Neuronal stem cell (in vitro differentiated cells): ENCODE measurements at places on chromosomes 2 and 18.

- DNase-seq = no peak
These were observed 7.9 kb upstream of the NR4A2 start for GRCh38 chr2:156340377-156340776.

DNA sequence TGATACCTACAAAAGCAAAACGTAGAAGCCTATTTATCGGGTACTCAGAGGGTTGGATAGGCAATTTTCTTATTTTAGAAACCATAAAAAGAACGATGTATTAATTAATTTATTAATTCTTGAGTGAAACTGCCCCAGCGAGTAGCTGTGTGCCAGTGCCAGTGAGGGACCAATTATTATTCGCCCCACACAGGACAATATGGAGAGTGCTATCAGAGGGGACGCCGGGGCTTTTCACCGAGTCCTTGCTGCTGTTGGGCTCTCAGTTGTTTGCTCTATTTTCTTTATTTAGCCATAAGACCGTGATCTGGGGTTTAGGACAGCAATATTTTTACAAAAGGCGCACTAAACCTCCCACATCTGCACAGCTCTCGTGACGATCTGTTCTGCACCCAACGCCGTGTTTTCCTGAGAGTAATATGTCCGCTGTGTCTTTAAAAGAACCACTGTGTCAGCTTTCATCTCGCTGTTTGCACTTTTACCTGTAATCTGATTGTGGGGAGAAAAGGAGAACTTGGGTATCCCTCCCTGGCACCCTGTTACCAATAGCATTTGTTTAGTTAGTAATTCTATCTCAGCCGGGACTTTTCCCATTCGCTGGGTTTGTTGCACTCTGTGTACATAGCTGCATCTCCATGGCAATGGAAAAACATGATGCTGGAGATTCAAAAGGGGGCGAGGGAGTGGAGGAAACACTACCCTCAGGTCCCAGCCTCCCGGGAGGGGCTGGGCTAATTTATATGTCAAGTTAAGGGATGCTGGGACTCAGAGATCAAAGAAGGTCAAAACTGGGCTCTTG is 30.1 kb upstream of the ZNF516 start:
- DNase-seq = peak; percentile 72

GRCh38 chr2:153575171-153575853 is 96.8 kb upstream of the RPRM start:
- DNase-seq = no peak

DNA sequence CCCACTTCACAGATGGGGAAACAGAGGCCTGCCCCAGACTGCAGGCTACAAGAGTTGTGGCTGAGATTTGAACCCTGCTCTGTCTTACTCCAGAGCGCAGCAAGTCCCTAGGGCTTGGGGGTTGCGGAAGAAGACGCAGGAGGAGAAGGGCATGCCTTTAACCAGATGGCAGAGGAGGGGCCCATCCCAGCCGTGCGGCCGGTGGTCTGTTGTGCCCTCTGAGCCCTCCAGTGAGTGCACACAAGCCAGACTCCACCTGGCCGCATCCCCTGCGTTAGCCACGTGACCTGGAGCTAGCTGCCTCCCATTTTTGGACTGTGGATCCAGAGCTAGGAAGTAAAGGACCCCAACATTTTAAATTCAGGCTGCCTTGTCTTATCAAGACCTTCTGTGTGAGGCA is 2.8 kb downstream of the KCNIP3 start:
- DNase-seq = no peak

DNA sequence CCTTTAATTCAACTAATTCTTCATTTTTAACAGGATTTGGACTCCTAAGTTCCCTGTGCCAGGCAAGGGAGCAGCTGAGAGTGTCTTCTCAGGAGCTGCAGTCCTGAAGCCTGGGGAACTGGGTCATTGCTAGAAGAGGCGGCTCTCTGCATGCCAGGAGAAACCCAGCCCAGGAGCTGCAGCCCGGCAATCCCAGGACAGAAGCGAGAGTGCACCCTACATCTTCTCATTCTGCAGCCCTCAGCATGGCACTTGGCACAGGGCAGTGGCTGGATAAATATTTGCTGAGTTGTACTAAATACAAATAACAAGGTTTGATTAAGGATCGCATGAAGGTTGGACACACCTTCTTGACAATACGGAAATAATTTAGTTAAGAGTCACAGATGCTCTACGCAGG is 244.9 kb upstream of the PXDN start:
- no peak for DNase-seq

DNA sequence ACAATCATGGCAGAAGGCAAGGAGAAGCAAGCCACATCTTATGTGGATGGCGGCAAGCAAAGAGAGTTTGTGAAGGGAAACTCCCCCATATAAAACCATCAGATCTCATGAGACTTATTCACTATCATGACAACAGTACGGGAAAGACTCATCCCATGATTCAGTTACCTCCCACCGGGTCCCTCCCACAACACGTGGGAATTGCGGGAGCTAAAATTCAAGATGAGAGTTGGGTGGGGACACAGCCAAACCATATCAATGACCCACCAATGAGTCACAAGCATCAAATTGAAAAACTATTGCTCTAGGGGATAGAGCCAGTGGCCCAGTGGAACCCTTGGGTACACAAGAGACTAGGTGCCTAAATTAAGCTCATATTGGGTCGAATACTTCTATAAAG is 157.4 kb downstream of the FBXO15 start:
- no peak for DNase-seq

GRCh38 chr2:185152186-185152585 is 553.9 kb downstream of the ZNF804A start:
- DNase-seq = no peak

GRCh38 chr2:71863396-71863795 is 284.3 kb downstream of the CYP26B1 start:
- no peak for DNase-seq

- DNase-seq = no peak
These were observed 192.8 kb downstream of the PTGR3 start for GRCh38 chr18:75016025-75016717.

- DNase-seq = no peak
These were observed 261.9 kb upstream of the SIX3 start for GRCh38 chr2:44679584-44679983.

GRCh38 chr2:128437204-128437565 is 118.5 kb upstream of the HS6ST1 start:
- no peak for DNase-seq

DNA sequence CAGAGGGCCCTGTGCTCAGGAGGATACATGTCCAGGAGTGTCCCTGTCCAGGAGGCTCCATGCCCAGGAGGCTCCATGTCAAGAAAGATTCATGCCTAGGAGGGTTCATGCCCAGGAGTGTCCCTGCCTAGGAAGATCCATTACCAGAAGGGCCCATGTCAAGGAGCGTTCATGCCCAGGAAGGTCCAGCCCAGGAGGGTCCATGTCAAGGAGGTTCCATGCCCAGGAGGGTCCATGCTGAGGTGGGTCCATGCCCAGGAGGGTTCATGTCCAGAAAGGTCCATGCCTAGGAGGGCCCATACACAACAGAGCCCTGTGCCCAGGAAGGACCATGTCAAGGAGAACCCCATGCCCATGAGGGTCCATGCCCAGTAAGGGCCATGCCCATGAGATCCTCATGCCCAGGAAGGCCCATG is 7.0 kb downstream of the GPR35 start:
- no peak for DNase-seq

DNA sequence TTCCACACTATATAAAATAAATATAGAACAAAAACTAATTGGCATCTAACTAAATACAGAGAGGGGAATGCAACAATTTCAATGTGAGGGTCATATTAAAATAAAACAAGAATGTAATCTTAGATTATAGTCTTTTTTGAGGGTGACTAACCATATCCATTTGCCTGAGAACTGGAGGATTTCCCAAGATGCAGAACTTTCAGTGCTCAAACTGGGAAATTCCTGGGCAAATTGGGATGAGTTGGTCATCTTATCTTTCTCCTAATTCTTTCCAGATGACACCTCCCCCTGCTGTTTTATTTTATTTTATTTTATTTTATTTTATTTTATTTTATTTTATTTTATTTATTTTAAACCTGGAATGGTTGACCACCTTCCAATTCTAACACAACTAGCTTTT is 846.2 kb downstream of the SLC4A3 start:
- DNase-seq = no peak

GRCh38 chr2:124702777-124703176 is 677.7 kb downstream of the CNTNAP5 start:
- no peak for DNase-seq

GRCh38 chr2:159855143-159855542 is 57.1 kb upstream of the CD302 start:
- DNase-seq = no peak

- no peak for DNase-seq
These were observed 226.7 kb downstream of the NCKAP5 start for GRCh38 chr2:133341575-133341974.

- DNase-seq = no peak
These were observed 227.4 kb downstream of the ATAD2B start for GRCh38 chr2:23699580-23699925.

GRCh38 chr2:72457801-72458516 is 310.3 kb upstream of the CYP26B1 start:
- no peak for DNase-seq

DNA sequence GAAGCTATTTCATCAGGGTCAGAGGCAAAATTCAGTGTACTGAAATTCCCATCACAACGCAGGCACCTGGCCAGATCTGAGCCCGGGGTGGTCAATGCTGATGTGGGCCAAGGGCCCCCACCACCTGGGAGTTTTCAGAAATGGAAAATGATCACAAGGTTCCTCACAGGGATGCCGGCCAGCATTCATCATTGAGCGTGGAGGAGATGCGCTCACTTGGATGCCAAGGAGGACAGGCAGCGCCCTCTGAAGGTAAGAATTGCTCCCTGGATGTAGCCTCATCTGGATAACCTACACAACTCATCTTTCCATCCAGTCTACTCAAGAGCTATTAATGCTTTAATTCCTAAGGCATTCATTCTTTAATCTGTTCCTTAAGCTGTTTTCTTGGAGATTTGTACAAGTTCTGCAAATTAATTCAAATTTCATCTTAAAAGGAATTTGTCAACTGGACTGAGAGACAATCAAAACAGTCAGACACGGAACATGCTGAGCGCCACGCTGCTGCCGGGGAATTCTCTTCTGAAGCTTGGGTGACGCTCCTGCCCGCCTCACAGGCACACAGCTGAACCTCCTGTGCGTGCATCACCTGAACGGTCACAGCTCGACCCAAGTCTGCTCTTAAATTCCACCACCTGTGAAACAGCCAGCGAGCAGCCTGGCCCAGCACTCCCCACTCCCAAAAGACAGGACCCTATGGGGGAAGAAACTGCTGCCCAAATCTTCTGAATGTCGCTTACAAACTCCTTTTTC is 206.7 kb downstream of the HDAC4 start:
- DNase-seq = no peak

DNA sequence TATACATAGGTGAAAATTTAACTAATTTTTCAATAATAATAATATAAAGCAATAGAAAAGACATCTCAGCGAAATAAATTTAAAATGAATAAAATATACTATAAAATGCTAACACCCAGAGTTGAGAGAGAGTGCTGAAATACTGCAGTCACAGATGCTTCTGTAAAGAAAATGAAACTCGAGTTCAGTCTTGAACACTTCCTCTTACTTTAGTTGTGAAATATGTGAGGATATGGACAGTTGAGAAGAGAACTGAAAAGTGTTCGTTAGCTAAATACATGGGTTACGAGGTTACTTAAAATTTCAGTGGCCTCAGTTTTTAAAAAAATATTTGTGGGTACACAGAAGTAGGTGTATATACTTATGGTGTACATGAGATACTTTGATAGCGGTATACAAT is 106.8 kb downstream of the DNAH7 start:
- no peak for DNase-seq

- no peak for DNase-seq
These were observed 60.9 kb downstream of the LDLRAD4 start for GRCh38 chr18:13279181-13280069.

DNA sequence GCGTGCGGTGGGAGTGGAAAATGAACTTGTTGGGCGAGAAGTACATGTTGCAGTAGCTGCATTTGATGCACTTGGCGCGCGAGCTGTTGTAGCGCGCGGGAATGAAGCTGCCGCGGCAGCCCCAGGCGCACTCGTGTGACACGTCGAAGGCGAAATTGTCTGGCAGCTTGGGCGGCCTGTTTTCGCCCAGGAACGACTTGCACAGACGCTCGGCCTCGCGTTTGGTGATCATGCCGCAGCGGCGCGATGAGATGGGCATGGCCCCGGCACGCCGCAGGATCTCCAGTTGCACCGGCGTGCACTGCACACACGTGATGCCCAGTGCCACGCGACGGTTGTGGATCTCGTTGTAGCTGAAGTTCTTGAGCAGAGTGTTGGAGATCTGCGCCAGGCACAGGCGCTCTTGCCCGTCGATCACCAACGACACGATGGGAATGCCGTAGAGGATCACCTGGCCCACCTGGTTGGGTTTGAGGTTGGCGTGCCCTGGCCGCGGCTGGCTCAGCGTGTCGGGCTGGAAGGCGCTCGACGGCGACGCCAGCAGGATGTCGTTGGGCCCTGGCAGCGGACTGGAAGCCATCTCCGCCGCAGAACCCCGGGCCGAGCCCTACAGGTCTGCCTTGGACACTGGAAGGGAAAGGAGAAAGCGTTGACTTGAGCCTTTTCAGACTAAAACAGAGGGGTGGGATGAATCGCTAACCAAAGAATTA is 2.7 kb downstream of the SKOR2 start:
- no peak for DNase-seq

DNA sequence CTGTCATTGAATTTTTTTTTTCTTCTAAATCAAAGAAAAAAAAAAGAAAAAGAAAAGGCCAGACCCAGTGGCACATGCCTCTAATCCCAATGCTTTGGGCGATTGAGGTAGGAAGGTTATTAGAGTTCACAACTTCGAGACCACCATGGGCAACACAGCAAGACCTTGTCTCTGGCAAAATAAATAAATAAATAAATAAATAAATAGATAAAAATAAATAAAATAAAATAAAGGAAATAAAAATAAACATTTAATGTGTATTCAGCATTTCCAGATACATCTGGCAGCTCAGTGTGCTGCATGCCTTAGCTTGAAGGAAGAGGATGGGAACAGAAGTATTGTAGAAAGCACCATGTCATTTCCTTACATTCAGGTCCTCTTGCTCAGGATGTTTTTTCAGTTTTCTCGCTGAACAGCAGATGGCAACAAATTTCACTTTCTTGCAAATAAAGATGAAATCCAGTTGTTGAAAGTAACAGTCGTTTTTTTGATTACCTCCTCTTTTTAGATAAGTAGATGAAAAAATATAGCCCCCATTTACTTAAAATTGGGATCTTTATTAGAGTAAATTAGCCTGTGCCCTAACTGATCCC is 25.7 kb upstream of the FAM178B start:
- DNase-seq = peak; percentile 15

DNA sequence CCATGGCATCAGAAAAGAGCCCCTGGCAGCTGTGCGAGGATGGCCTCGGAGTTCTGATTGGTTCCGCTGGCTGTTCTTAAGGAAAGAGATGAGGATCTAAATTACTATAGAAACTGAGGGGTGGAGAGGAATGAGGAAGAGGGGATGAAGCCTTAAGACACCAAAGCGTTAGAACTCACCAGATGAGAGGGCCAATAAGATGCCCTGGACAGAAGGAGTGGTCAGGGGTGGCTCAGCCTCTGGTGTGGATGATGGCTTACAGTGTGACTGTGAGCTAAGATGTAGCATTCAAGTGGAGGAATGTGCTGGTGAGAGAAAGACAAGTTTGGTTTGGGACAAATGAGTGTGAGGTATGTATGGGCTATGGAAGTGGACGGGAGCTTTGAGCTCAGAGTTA is 97.8 kb downstream of the ZFP36L2 start:
- DNase-seq = no peak
